ENCODE measurements at places on chromosomes 5 and 9.

- no peak for DNase-seq
Measured at GRCh38 chr5:132301344-132302271, 7.4 kb downstream of the SLC22A4 start.

- no peak for DNase-seq
Measured at GRCh38 chr5:133715616-133716015, 103.3 kb upstream of the FSTL4 start.

DNA sequence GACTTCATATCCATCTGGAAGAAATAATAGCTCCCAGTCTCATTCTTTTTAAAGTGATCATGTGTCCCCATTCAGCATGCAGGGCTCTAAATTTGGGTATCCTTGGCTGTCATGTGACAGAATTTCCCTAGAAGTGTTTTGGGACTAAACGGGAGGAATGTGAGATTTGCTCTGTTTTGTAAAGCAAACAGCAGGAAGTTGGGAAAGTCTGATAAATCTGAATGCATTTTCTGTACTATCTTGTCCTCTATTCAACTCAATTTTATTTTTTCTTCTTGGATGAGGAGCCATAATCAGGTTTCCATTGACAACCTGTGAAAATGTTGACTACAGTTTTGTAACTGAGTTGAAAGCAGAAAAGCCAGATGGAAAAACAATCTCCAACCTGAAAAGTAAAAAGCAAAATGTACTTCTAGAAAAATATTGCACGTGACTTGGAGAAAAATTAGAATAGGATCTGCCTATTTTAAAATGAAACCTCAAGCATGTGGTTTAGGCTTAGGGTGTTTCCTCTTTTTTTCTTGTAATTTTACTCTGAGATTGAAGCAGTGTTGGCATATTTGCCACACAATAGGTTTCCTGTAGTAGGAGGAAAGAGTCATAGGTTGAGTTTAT lies 76.2 kb upstream of the IL6ST start:
- DNase-seq = no peak

GRCh38 chr5:43432486-43433375 lies 20.5 kb upstream of the CCL28 start:
- DNase-seq = peak; percentile 90

DNA sequence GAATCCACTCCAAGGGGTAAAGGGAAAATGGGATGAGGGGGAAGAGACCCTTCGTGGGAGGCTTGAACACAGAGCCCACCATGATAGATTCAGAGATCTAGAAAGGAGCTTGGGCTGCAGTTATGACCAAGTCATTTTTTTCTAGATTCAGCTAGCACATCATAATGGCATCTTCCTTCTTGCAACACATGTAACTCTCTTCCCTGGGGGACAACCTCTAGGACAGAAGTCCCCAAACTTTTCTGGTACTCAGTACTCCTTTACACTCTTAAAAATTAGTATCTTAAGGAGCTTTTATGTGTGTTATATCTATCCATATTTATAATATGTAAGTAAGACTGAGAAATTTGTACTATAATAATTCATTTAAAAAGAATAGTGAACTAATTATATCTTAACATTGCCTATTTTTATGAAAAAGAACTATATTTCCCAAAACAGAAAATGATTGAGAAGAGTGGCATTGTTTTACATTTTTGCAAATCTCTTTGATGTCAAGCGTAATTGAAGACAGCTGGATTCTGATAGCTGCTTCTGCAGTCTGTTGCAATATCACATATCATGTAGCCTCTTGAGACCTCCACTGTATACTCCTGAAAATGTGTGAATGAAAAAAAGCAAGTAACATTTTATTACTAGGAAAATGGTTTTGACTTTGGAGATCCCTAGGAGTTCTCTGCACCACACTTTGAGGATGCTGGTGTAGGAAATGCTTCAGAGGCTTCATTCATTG lies 875 bp downstream of the ACO1 start:
- no peak for DNase-seq
